Upper lobe of left lung (tissue), 6 donors: ENCODE measurements at places on chromosomes 1 and 21. TPM values are rescaled to one million over a fixed set of nuclear protein-coding genes. Genes with fewer than 3 reads are reported as not detected.

DNA sequence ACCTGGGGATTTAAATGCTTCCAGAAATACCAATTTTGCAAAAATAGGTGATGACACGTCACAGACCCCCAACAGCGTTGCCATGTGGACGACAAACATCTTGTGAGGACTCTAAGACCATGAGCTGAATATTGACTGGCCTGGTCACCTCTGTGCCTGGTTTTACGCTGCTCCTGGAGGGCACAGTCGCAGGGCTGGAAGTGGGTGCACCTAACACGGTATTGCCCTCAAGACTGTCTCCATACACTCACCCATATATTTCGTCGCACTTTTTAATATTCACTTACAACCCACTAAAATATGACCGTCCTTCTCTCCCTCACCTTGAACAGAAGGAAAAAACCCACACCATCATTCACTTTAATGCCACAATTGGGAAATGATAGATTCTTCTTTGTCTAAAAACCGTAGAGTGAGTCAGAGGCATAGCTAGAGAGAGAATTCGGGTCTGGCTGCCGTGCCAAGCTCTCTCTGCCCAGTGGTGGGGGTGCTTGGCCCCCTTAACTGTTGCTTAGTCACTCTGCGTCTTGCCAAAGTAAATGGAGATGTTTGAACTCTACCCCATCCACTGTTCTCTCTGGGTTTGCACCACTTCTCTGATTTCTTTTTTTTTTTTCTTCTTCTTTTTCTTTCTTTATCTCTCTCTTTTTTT lies 40.8 kb upstream of the UTS2 start:
- DNase-seq, result no peak

- DNase-seq, result no peak
These were observed 171.3 kb upstream of the USP24 start for GRCh38 chr1:55386456-55386855.

The MEAF6 gene
- 103 TPM for total RNA-seq

DNA sequence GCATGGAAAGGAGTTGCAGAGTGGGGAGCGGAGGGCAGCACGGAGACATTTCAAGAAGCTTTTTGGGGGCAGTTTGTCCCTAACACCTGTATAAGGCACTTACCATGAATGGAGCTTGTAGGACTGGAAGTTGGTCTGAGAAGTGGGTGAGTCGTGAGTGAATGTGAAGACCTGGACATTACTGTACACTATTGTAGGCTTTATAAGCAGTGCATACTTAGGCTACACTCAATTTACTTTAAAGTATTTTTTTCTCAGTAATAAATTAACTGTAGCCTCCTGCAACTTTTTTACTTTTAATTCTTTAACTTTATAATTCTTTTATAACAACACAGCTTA lies 141.6 kb upstream of the ETV3 start:
- no peak for DNase-seq

GRCh38 chr1:3948344-3948743 lies 48.3 kb upstream of the C1orf174 start:
- DNase-seq, result no peak

The GOLT1A gene
- 18.5 TPM for total RNA-seq

The FAM163A gene
- total RNA-seq, result not detected

GRCh38 chr1:78640462-78640861 lies 9.2 kb upstream of the IFI44 start:
- DNase-seq, result no peak

DNA sequence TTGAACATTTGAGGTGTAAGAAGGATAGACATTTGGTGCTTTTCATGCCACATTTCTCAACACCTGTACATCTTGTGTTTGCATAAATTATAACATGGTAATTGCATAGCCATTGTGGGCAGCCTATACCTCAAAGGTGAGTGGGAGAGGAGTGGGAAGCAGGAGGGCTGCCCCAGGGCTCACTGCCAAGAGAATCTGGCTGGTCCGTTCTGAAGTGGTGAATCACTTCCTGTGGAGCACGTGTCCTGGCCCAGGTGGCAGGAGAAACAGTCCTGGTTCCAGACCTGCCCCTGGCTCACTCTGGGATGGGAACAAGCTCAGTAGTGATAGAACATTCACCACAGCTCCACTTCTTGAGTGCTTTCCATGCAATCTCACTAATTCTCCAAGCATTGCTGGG lies 11.6 kb upstream of the OLFML2B start:
- DNase-seq, result no peak

GRCh38 chr1:153742411-153743142 lies 14.7 kb downstream of the INTS3 start:
- no peak for DNase-seq
